ELF-1 (cell line): ENCODE measurements at places on chromosomes 11 and 22.

GRCh38 chr11:115906171-115906570, 402.0 kb upstream of the CADM1 start:
- no peak for DNase-seq

- peak; percentile 58 for DNase-seq
These were observed at the start of gene SLC22A8 for GRCh38 chr11:63015521-63016215. Gene SLC22A8, minus strand, starts transcription at chr11:63015841. Its CDS starts 883 bp downstream, at chr11:63014958.

- no peak for DNase-seq
These were observed 742.1 kb upstream of the TENM4 start for GRCh38 chr11:80182901-80183300.

DNA sequence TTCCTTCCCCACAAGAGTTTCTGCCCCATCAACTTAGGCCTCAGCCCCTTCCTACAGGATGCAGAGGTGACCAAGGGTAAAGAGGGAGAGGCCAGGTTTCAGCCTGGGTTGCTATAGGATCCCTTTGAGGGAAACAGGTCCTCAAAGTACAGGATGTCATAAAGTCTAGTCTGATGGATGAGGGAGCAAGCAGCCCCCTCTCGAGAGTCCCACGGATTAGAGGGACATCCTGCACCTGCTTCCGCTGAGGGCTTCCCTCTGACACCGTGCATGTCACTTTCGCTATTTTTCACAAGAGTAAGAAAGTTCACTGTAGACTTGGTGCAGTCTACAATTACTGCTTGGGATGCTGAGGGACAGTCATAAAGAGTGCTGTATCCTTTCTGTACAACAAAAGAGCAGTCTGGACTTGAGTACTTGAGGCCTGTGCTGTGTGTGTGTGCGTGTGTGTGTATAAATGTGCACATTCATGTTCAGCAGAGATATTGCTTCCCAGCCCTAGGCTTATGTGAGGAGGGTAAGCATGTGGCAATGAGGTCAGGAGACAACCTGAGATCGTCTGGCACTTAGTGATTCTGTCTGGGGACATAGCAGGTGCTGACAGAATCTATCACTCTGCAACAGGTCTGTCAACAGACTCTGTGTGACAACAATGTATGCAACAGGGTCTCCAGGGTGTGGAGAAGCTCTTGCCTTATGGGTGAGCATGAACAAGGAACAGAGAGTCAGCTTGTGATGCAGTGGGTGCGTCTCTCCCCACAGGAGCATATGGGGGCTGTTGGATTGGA, 18.0 kb upstream of the CHST1 start:
- DNase-seq: no peak

GRCh38 chr11:45264839-45265515, 21.2 kb downstream of the SYT13 start:
- no peak for DNase-seq

GRCh38 chr11:30387891-30388861, 65.3 kb downstream of the ARL14EP start:
- DNase-seq: no peak

DNA sequence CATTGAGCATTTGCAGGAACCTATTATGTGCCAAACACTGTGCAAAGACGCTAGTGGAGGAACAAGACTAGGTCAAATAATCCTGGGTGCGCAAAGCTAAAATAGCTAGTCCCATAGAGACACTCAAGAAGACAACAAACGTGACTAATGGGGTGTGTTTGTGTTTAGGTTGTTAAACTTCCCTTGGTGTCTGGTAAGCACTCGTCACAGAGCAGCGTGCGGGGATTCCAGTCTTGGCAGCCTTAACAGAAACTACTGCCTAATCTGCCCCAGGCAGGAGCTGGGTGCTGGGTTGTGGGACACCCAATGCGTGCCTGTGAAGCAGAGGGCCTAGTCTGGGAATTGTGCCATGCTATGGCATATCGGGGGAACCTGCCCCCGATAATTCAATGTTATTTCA, 10.8 kb upstream of the CALCB start:
- no peak for DNase-seq

GRCh38 chr11:2531987-2532703, 87.3 kb downstream of the KCNQ1 start:
- no peak for DNase-seq

DNA sequence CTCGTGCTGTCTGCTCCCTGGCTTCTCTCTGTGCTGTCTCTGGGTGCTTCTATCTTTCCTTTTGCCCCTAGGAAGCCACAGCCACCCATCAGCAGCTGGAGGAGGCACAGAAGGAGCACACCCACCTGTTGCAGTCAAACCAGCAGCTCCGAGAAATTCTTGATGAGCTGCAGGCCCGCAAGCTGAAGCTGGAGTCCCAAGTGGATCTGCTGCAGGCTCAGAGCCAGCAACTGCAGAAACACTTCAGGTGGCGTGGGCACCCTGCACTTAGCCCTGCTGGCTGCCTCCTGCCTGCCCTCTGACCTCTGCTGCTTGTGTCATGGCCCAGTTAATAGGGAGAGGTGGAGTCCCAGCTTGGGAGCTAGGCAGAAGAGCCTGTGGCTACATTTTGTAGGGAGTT, 67.8 kb downstream of the CEP164 start:
- DNase-seq: peak; percentile 19

DNA sequence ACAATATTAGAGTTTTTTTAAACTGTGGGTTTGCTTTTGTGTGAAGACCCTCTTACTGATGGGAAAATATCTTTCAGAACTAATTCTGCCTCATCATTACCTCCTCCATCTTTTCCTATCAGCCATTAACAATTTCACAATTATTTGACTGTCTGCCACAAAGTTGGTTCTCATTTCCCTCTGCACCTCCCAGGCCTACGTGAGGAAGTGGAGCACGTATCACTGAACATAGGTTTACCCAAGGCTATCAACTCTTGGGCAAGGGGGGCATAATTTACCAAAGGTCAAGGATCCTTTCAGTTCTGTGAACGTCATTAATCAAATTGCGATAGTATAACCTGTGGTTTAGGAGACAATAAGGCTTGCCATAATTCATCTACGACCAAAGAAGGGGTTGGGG, 60.0 kb downstream of the LIF start:
- DNase-seq: no peak

DNA sequence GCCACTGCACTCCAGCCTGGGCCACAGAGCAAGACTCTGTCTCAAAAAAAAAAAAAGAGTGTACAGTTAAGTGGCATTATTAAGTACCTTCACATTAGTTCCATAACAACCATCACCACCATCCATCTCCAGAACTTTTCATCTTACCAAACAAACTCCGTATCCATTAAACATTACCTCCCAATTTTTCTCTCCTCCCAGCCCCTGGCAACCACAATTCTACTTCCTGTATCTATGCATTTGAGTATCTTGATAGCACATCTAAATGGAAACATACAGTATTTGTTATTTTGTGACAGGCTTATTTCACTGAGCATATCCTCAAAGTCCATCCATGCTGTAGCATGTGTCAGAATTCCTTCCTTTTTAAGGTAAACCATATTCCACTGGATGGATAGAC, 46.8 kb downstream of the DGCR2 start:
- no peak for DNase-seq

- DNase-seq: no peak
These were observed 2.7 kb downstream of the PPM1F start for GRCh38 chr22:21949948-21950347.

DNA sequence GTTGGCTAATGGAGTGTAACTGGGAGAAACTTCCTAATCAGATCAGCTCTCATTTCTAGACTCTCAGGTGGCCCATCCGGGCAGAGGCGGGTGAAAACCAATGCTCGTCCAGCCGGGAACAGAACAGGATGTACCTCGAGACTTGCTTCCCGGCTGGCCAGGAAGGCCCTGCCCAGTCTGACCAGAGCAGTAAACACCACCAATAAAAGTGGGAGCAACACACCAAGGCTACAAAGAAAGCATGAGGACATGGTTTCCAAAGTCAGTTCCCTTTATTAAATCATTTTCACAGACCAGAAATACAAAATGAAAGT, 940 bp upstream of the TNKS1BP1 start:
- no peak for DNase-seq
